ENCODE measurements at places on chromosomes 7 and 10. TPM values are rescaled to one million over a fixed set of nuclear protein-coding genes. Genes with fewer than 3 reads are reported as not detected.

- DNase-seq, result no peak
Observed at GRCh38 chr7:17384400-17384799, 85.9 kb downstream of the AHR start.

DNA sequence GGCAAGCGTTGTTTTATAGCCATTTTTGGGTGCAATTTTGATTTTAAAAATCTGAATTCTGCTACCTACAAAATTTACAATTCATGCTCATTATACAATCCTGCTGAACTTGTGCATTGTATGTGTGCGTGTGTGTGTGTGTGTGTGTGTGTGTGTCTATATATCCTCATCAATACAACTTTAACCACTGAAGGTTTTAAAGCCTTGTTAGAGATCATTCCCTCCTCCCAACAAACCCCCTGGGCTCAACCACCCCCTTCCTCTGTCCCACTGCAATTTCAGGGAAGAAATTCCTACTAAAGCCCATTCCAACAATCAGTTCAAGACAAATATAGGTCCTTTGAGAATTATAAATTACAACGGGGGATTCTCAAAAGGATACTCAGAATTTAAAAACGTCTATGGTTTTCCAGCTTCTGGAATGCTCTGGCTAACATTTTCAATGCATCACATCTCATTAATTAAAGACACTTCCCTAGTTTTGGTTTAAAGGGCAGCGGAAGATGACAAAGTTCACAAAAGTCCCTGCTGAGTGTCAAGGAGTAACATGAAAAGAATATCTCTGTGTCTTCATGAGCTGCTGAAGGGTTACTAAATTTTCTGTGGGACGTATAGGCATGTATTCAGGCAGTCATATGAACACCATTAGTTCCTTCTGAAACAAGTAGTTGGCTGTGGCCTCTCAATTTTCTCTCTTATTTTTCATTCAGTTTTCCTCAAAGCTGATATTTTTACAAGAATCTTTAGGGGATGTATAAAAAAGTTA is 889 bp upstream of the SEMA3A start:
- DNase-seq, result no peak

DNA sequence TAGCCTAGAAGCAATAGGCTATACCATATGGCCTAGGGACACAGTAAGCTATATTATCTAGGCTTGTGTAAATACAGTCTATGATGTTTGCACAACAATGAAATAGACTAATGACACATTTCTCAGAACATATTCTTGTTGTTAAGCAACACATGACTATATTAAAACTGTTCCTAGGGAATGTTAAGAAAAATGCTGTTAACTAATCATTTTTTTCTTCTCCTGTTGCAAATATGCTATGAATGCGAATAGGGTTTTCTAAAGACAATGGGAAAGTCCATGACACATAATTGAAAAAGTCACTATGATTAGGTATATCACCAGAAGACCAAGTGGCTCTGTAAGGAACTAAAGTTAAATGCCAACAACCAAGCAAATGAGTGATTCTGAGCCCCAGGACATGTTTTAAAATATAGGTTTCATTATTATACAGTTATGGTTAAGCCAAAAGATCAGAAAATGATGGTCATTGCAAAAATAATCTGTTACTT is 454.0 kb upstream of the SORCS1 start:
- no peak for DNase-seq

PRSS37 gene
- not detected for total RNA-seq

CUL2 gene
- total RNA-seq, result 15.0 TPM

Data from lower leg skin (tissue), 4 donors.